ENCODE measurements at places on chromosomes 1 and 21.

DNA sequence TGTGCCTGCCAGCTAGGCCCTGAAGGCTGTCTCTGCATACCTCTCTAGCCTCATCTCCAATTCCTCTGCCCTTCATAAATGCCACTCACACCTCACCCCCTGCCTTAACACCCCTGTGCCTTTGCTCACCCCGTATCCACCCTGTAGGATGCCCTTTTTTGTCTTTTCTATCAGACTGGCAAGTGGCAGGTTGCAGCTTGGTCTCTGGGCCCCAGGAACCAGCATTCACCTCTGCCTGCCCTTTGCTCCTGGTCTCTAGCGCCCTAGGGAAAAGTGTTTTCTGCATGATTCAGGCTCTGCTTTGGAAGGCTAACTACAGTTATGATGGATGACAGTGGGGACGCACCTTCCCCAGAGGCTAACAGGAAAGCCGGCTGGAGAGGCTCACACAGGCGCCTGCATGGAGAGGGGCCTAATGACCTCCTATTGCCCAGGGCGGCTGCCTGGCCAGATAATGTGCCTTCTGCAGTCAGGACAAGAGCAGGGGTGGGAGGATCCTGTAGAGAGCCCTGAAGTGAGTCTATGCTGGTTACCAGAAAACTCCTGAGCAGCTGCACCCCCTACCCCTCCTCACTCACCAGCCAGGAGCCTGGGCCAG, 11.2 kb downstream of the KANK4 start:
- DNase-seq = no peak

GRCh38 chr1:54052934-54053744, at the start of the genes TCEANC2 and TMEM59:
Gene TCEANC2 (plus strand): TSS chr1:54053608. CDS start chr1:54054423, 815 bp downstream.
Gene TMEM59 (minus strand): TSS chr1:54053204. CDS start chr1:54053188, 16 bp downstream.
- peak; percentile 98 for DNase-seq

DNA sequence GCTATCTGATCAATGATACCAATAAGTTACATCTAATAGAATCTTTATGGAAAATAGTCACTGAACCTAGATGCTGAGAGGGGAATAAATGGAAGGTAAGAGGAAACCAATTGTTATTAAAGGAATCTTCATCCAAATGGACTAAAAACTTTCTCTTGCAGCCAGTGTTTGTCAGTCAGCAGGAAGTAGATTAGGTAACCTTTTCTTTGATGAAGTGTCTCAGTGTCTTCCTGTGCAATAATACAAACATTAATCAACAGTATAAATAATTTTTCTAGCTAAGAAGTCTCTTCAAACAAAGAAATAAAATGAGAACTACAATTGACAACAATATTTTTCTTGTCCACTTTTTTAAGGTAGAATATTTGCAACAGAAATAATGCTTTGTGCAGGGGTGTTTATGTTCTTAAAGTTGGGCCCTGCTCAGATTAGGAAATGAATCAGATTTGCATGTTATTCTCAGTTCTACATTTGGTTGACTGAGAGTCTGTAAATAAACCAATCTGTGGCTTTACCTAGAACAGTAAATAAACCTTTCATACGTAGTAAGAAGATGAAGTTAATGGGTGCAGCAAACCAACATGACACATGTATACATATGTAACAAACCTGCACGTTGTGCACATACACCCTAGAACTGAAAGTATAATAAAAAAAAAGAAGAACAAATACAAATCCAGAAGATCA, 391.4 kb downstream of the MRPL39 start:
- no peak for DNase-seq

- DNase-seq = no peak
These were observed 79.0 kb downstream of the MRPL37 start for GRCh38 chr1:54278941-54279422.

DNA sequence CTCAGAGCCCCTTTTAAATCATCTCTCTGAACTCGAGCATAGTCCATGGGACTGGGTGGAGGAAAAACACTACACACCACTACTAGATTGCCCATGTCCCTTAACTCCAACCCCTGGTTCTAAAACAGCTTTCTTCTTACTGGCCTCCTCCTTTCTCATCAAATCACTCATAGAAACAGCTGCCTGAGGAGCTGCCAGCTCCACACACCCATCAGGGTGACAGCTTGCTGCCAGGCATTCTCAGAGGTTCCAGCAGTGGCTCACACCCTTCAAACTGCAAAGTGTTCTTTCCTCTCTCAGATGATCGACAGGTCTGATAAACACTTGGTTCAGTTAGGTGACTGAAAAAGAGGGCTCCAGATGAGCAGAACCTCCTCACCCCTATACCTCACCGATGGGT, 543.0 kb upstream of the PLXNA2 start:
- DNase-seq = no peak

GRCh38 chr1:17588048-17588871, 48.8 kb downstream of the ARHGEF10L start:
- DNase-seq = no peak

GRCh38 chr1:17218939-17219338, 14.0 kb downstream of the PADI1 start:
- DNase-seq = no peak

DNA sequence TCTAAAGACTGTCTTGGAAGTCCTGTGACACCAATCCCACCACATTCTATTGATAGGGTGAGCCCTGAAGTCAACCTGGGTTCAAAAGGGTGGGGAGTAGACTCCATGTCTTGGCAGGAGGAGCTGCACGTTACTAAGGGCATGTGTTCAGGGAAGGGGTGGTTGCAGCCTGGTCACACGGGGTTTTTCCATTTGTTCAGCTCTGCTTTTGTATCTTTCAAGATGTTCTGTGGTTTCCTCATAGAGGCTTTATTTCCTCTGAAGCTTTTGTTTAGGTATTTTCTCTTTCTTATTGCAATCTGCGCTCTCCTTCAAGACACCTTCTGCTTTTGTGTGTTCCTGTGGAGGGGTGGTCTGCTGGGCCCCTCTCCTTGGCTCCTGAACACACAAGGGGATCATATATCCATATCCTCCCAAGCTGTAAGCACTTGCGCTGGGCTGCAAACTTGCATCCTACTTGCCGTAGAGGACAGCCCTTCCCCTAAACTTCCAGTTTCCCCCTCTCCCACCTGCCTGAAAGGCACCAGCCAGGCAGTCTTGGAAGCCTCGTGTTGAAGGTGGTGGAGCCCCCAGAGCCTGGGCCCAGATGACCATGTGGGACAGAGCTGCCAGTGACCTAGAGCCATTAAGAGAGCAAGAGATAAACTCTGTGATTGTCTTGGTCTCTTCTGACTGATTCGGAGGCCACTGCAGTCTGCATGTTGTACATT, 62.5 kb upstream of the TRAPPC10 start:
- DNase-seq = no peak

All from activated naive CD4-positive, alpha-beta T cell treated with Interleukin-2 at 50 U/mL for 16 hours (primary cell).